IPS DF 6.9 (cell line): ENCODE measurements at places on chromosomes 3 and 15.
A peak's percentile ranks its signal among the peaks of the same experiment; 100 is the strongest.

GRCh38 chr3:172216911-172217310 is 177.5 kb downstream of the FNDC3B start:
- no peaks in the 10 kb centered on the region for H3K36me3 ChIP-seq
- DNase-seq = no peak
- no peak overlapping the region for H3K27ac ChIP-seq
- no peaks in the 10 kb centered on the region; the same call in 1 of the 2 replicates for H3K4me1 ChIP-seq
- no peak overlapping the region for H3K4me3 ChIP-seq
- no peaks in the 10 kb centered on the region for H3K27me3 ChIP-seq

- H3K36me3 ChIP-seq = no peaks in the 10 kb centered on the region
- H3K4me1 ChIP-seq = no peaks in the 10 kb centered on the region
- no peak for DNase-seq
- no peak overlapping the region for H3K27ac ChIP-seq
- H3K4me3 ChIP-seq = no peak overlapping the region
Measured at GRCh38 chr3:129015388-129016105, 14.4 kb downstream of the EFCC1 start.

- no peaks in the 10 kb centered on the region for H3K27me3 ChIP-seq
- H3K4me1 ChIP-seq = no peaks in the 10 kb centered on the region
- no peak for DNase-seq
- no peak overlapping the region for H3K4me3 ChIP-seq
- H3K27ac ChIP-seq = no peak overlapping the region
Measured at GRCh38 chr15:99343208-99343607, 91.9 kb downstream of the LRRC28 start.

GRCh38 chr3:76958274-76958673 is 81.6 kb upstream of the ROBO2 start:
- no peaks in the 10 kb centered on the region for H3K4me1 ChIP-seq
- no peaks in the 10 kb centered on the region for H3K36me3 ChIP-seq
- DNase-seq = no peak
- H3K4me3 ChIP-seq = no peak overlapping the region
- no peaks in the 10 kb centered on the region for H3K27me3 ChIP-seq

GRCh38 chr3:42055291-42055690 is 35.9 kb upstream of the TRAK1 start:
- peaks cover 15% of the 10 kb centered on the region for H3K4me1 ChIP-seq
- no peak overlapping the region for H3K27ac ChIP-seq

DNA sequence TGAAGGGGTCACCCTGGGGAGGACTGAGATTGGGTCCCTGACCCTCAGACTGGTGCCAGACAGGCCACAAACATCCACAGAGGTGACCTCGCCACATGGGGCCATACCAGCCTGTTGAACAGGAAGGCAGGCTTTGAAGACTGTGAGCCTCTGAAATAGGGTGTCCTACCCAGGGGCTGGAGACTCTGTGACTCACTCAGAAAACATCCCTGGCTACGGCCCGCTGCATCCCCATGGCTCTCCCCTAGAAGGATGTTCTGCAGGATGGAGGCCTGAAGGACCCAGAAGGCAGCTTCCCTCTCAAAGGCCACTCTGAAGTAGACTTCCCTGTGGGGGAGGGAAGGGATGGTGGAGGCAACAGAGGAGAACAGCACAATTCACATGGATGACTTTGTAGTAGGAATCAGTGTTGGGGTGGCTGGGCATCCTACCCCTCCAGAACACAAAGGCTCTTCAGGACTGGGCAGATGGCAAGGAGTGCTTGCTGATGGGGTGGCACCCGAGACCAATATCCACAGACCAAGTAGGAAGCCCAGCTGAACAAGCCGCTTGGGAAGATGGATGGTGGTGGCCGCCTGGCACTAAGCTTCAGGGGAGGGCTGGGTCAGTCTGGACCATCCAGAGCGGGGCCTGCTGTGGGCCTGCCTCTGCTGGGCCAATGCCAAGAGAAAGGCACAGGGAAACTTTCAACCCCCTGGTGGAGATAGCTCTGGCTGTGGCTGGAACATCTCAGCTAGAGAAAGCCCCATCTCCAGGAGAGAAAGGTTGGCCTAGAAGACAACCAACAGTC is 37.6 kb upstream of the DUSP7 start:
- no peak for DNase-seq
- H3K36me3 ChIP-seq = 0 out of 2 replicates have a peak, but pooled peaks cover 8% of the 10 kb centered on the region
- H3K27me3 ChIP-seq = no peaks in the 10 kb centered on the region
- H3K4me1 ChIP-seq = no peaks in the 10 kb centered on the region
- H3K4me3 ChIP-seq = no peak overlapping the region
- H3K27ac ChIP-seq = no peak overlapping the region

DNA sequence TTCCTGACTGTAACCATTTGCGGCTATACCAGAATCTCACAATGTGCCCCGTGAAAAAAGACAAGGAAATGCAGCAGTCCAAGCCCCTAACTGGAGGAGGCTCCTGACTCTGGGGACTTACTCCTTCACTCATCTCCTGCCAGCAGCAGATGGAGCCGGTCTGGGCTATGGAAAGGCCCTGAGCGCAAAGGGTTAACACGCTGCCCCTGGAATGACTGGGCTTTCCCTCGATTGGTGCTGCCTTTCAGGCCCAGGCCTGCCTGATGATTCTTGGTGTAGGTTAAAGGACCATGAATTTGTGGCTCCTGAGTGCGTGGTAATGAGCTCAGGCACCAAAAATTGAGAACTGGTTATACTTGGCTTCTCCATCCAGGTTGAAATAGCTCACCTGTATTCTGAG is 42.3 kb upstream of the GALNT15 start:
- H3K4me1 ChIP-seq = no peaks in the 10 kb centered on the region
- H3K4me3 ChIP-seq = no peak overlapping the region
- DNase-seq = peak; percentile 13

- H3K36me3 ChIP-seq = peaks cover 16% of the 10 kb centered on the region; the same call in 1 of the 2 replicates
- no peak overlapping the region for H3K27ac ChIP-seq
- no peak overlapping the region for H3K4me3 ChIP-seq
- H3K4me1 ChIP-seq = no peaks in the 10 kb centered on the region
- no peaks in the 10 kb centered on the region for H3K27me3 ChIP-seq
Measured at GRCh38 chr15:43429687-43430086, 58.8 kb downstream of the TUBGCP4 start.

- peaks cover 40% of the 10 kb centered on the region for H3K27me3 ChIP-seq
- DNase-seq = no peak
- H3K36me3 ChIP-seq = no peaks in the 10 kb centered on the region
- H3K4me3 ChIP-seq = peak overlapping the region; percentile 43; the same call in 1 of the 2 replicates
- H3K27ac ChIP-seq = no peak overlapping the region
- H3K4me1 ChIP-seq = 0 out of 2 replicates have a peak, but pooled peaks cover 2% of the 10 kb centered on the region
Measured at GRCh38 chr3:55486101-55486856, 827 bp downstream of the WNT5A start.

DNA sequence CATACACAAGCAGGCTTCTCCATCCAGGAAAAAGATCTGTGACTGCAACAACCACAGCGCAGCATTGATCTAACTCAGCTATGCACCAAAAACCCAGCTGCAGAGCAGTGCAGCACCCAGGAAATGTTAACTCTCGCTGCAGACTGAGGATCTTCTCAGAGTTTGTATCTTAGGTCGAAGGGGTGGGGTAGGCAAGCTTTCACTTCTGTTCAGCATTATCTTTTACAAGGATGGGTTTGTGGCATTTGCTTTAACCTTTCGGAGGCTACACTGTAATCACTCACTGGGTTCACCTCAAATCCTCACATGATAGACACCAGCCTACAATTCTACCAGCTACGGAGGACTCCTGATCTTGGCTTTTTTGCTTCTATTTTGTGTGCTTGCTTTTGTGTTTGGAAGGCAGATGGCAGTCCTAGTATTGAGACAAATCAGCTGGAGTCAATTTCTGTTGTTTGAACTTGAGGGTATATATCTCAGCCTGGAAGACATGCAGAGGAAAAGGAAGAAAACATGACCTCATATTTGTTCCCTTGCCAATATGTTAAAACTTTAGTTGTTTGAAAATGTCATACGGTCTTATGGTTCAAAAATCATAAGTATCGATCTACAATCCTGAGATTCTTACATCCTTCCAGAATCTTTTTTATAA is 25.2 kb downstream of the LRRK1 start:
- H3K4me3 ChIP-seq = no peak overlapping the region
- 0 out of 2 replicates have a peak, but pooled peaks cover 3% of the 10 kb centered on the region for H3K4me1 ChIP-seq
- no peaks in the 10 kb centered on the region for H3K36me3 ChIP-seq
- no peaks in the 10 kb centered on the region for H3K27me3 ChIP-seq

DNA sequence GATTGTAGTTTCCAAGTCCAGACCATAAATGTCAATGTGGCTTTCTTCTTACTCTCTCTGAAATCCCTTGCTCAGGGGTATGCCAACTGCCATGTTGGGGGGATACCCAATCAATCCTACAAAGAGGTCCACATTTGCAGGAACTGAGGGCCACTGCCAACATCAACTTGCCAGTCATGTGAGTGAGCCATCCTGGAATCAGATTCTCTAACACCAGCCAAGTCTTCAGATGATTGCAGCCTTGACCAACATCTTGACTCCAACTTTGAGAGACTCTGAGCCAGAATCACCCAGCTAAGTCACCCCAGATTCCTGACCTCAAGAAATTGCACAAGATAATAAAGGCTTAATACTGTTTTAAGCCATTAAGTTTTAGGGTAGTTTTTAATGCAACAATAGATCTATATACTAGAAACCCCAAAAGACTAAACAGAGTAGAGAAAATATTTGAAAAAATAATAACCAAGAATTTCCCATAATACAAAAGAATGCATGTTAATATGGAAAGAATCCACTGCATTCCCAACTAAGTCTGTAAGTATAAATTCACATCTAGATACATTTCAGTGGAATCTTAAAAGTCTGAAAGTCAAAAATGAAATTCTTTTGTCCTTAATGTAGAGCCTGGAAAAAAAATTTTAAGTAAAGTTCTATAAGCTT is 22.4 kb downstream of the ISG20 start:
- no peaks in the 10 kb centered on the region for H3K4me1 ChIP-seq
- no peak overlapping the region for H3K4me3 ChIP-seq
- H3K27ac ChIP-seq = no peak overlapping the region
- H3K27me3 ChIP-seq = no peaks in the 10 kb centered on the region

GRCh38 chr3:7798276-7798675 is 703.3 kb upstream of the LMCD1 start:
- H3K27ac ChIP-seq = no peak overlapping the region
- no peak overlapping the region for H3K4me3 ChIP-seq
- DNase-seq = no peak

- DNase-seq = no peak
- no peaks in the 10 kb centered on the region for H3K27me3 ChIP-seq
- H3K36me3 ChIP-seq = no peaks in the 10 kb centered on the region
- H3K4me3 ChIP-seq = no peak overlapping the region
- no peaks in the 10 kb centered on the region for H3K4me1 ChIP-seq
Measured at GRCh38 chr15:58420579-58421043, 11.2 kb upstream of the LIPC start.

- no peaks in the 10 kb centered on the region for H3K36me3 ChIP-seq
- H3K27ac ChIP-seq = no peak overlapping the region
- H3K4me1 ChIP-seq = no peaks in the 10 kb centered on the region
Measured at GRCh38 chr15:33150431-33150941, 44.0 kb downstream of the FMN1 start.

DNA sequence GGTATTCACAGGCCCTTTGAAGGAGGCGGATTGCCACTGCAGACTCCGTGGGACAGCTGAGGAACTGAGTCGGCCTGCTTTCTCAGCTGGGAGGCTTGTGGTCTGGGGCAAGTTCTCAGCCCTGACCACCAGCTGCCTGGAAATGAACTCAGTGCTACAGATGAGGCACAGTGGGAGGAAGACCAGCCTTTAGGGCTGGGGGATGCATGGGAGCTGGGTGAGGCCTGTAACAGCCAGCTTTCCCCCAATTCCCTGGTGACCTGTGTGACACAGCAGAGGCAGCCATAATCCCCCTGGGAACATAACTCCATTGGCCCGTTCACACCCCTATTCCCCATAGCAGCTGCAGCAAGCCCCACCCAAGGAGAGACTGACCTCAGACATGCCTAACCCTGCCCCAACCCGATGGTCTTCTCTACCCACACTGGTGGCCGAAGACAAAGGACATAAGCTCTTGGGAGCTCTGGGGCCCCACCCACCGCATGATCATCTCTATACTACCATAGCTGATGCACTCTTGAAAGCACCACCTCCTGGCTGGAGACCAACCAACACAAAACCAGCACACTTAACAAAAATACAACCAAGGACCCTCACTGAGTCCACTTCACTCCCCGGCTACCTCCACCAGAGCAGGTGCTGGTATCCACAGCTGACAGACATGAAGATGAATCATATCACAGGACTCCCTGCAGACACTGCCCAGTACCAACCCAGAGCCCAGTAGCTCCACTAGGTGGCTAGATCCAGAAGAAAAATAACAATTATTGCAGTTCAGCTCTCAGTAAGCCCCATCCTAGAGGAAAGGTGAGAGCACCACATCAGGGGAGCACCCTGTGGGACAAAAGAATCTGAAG is 24.9 kb downstream of the ZMAT3 start:
- H3K4me3 ChIP-seq = no peak overlapping the region
- no peak overlapping the region for H3K27ac ChIP-seq
- no peaks in the 10 kb centered on the region for H3K4me1 ChIP-seq
- H3K27me3 ChIP-seq = no peaks in the 10 kb centered on the region
- H3K36me3 ChIP-seq = no peaks in the 10 kb centered on the region

GRCh38 chr3:116005404-116005803 is 382.1 kb downstream of the GAP43 start:
- H3K36me3 ChIP-seq = no peaks in the 10 kb centered on the region
- H3K4me1 ChIP-seq = no peaks in the 10 kb centered on the region
- H3K27ac ChIP-seq = no peak overlapping the region
- DNase-seq = no peak
- H3K4me3 ChIP-seq = no peak overlapping the region

- no peaks in the 10 kb centered on the region for H3K27me3 ChIP-seq
- no peak for DNase-seq
- no peaks in the 10 kb centered on the region for H3K4me1 ChIP-seq
- no peak overlapping the region for H3K27ac ChIP-seq
- no peaks in the 10 kb centered on the region for H3K36me3 ChIP-seq
Measured at GRCh38 chr3:40829876-40830275, 305.1 kb downstream of the ZNF621 start.

- H3K4me1 ChIP-seq = no peaks in the 10 kb centered on the region
- H3K27ac ChIP-seq = no peak overlapping the region
- no peaks in the 10 kb centered on the region; the same call in 1 of the 2 replicates for H3K36me3 ChIP-seq
Measured at GRCh38 chr15:63772520-63772919, 61.2 kb downstream of the HERC1 start.

- no peaks in the 10 kb centered on the region; the same call in 1 of the 2 replicates for H3K4me1 ChIP-seq
- H3K27me3 ChIP-seq = no peaks in the 10 kb centered on the region
Measured at GRCh38 chr3:54232618-54233017, 110.3 kb downstream of the CACNA2D3 start.

DNA sequence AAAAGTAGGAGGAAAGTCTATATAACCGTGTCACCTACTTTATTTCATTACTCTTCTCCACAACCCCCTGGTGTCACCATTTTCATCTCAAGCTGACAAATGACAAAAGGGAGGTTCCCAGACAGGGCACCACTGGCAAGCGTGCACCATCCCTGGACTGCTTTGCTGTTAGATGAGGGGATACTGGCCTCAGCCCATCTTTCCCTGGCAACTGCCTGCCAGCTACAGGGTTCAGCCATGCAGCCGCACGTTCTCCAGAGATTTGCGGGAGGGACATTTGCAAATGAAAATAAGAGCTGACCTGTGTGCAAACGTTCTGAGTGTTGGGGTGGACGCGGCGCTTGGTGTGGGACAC is 660 bp downstream of the UROC1 start:
- no peak overlapping the region for H3K4me3 ChIP-seq
- no peaks in the 10 kb centered on the region for H3K27me3 ChIP-seq
- H3K4me1 ChIP-seq = no peaks in the 10 kb centered on the region
- no peak for DNase-seq
- no peak overlapping the region for H3K27ac ChIP-seq

- no peak for DNase-seq
- no peaks in the 10 kb centered on the region for H3K27me3 ChIP-seq
- peaks cover 2% of the 10 kb centered on the region; the same call in 1 of the 2 replicates for H3K36me3 ChIP-seq
- peaks cover 8% of the 10 kb centered on the region; the same call in 1 of the 2 replicates for H3K4me1 ChIP-seq
- peak overlapping the region; percentile 16 for H3K27ac ChIP-seq
- no peak overlapping the region for H3K4me3 ChIP-seq
Measured at GRCh38 chr15:63075984-63076713, 33.6 kb downstream of the TPM1 start.
